GM20000 (cell line): ENCODE measurements at places on chromosomes 12 and 14.

GRCh38 chr14:51202914-51203665, 37.0 kb upstream of the TMX1 start:
- peak; percentile 34 for DNase-seq

- peak; percentile 97 for DNase-seq
These were observed at the start of gene XPOT for GRCh38 chr12:64403707-64404469. TSS of gene XPOT (plus strand) at chr12:64404392. CDS start at chr12:64410036, 5,644 bp downstream.

DNA sequence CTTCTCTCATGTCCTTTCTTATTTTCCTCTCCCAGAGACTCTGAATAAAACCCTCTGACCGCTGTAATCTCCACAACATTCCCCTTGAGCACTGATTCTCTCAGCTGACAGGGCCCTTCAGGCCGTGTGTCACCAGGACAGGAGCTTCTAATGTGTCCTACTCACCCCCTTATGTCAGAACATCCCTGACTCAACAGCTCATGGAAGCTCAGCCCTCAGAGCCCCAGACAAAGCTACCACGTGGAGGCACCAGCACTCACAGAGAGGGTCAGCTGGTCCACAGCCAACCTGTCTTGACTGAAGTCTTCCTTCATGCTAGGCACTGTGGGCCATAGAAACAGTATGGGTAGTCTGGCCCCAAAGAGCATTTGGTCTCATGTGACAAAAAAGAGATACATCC, 49.8 kb downstream of the SMUG1 start:
- DNase-seq = no peak

DNA sequence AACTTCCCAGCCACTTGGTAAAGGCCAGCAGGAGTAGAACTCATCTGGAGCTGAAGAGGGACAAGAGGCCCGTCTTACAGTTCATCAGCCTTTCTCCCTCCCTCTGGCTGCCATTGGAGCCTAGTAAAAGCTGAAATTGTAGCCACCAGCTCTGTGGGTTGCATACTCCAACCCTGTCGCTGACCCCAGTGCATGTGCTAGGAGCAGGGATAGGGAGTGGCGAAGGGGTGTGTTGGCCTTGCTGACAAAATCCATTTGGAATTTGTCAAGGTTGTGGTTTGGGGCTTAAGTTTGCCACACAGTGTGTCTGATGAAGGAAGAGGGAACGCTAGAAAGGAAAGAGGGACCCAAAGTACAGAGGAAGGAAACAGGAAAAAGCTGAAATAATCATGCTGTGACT, 4.0 kb upstream of the ARF3 start:
- no peak for DNase-seq

GRCh38 chr12:92110083-92110640, 35.5 kb downstream of the BTG1 start:
- no peak for DNase-seq
